ENCODE measurements at places on chromosomes 6 and 20. TPM values are rescaled to one million over a fixed set of nuclear protein-coding genes. Genes with fewer than 3 reads are reported as not detected.

ENPP5 gene
- total RNA-seq: 1.2 TPM

MUCL3 gene
- total RNA-seq: not detected

CFAP61 gene
- total RNA-seq: not detected

BCAS1 gene
- 0.32 TPM for total RNA-seq

CGA gene
- total RNA-seq: not detected

HLA-A gene
- total RNA-seq: 2,115 TPM

PARD6B gene
- total RNA-seq: 12.7 TPM

CST2 gene
- not detected for total RNA-seq

IL17A gene
- total RNA-seq: not detected

TFAP2C gene
- total RNA-seq: not detected

SASH1 gene
- total RNA-seq: 0.30 TPM

CTAGE9 gene
- not detected for total RNA-seq

DNA sequence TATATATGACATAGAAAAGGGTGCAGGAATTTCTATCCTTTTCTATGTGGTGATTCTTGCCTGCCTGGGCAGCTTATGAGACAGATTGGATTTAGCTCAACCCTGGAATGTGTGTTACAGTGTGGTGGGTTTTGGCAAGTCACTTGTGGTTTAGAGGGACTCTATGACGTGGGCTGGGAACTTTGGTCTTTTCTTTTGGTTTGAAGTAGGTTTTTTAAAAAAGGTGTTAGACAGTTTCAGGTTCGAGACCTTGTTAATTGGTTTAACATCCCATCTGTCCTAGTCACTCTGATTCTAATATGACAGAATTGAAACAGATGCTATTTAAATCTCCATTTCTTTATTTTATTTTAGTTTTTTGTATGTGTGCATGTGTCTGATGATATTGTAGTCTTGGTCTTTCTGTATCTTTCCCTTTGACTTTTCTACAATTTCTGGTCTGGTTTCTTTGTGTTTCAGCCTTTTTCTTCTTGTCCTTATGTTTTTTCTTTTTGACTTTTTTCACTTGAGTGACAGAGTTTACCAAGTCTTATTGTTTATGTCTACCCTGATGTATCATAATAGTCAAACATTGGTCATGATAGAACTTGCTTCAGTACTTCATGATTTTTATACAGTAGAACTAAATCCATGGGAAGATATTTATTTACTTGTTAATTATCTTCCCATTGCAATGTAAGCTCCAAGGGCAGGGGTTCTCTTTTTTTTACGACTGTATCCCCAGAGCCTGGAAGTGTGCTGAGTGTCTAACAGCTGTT lies 174.3 kb downstream of the CDKAL1 start:
- DNase-seq: peak; percentile 46
- no peak overlapping the region for H3K27ac ChIP-seq
- no peaks in the 10 kb centered on the region for H3K27me3 ChIP-seq
- H3K36me3 ChIP-seq: no peaks in the 10 kb centered on the region

GRCh38 chr6:151338651-151339200 lies 52.6 kb downstream of the ZBTB2 start:
- no peaks in the 10 kb centered on the region for H3K27me3 ChIP-seq
- DNase-seq: no peak
- no peaks in the 10 kb centered on the region for H3K4me1 ChIP-seq
- H3K4me3 ChIP-seq: no peak overlapping the region
- H3K36me3 ChIP-seq: no peaks in the 10 kb centered on the region

DNA sequence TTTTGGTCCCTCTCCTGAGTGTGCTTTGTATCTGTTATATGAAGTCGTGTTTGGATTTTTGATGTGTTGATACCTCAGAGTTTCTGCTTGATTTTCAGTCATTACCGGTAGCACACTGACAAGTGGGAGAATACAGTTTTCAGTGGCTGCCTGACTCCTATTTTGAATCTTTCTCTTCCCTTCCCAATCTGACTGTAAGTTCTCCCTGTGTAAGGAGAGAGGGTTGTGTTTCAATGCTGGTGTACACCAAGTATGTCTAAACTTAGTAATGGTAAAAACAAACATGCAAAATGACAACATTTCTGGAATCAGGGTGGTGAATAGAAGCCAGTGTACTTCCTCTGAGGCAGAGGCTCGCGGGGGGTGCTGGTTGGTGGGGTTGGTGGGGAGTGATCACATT lies 103.4 kb downstream of the HIVEP1 start:
- no peak overlapping the region for H3K4me3 ChIP-seq
- no peak for DNase-seq
- no peaks in the 10 kb centered on the region for H3K27me3 ChIP-seq
- no peak overlapping the region for H3K27ac ChIP-seq
- peaks cover 2% of the 10 kb centered on the region for H3K36me3 ChIP-seq

DNA sequence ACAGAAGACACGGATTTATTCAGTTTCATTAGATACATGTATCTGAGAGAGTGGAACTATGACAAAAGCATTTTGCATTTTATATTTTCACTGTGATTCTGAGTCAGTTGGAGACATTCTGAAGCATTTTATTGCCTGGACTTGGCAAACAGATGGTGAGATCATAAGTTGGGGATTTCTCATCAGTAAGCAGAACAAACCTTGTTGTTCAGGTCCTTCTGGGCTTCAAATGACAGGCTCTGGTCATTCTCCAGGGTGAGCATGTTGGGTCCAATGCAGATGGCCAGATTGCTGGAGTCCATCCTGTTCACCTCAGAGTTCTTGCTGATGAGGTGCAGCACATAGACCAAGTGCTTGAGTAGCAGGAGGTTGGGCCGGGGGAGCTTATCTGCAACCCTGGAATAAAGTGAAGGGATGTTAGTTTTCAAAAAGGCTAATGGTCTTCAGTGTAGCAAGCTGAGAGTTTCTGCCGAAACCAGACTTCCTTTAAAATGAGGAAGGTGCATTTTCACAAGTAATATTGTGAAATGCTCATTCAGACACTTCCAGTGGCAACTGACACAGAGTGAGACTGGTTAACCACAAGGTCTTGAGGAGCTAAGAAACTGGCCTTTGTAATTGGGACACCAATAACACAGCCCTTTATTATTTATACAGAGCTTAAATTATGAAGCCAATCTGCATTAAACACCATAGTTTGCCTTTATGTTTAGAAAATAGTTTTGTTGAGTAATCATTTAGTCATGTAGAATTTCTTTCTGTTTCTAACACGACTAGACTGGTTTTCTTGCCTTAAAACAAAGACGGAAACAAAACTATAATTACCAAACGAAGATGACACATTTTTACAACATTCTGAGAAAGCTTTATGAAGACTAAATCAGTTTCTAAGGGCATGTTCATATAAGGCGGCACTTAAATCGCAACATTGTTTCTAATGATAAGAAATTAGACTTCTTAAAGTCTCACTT lies 5.6 kb downstream of the TAGAP start:
- H3K4me1 ChIP-seq: peaks cover 75% of the 10 kb centered on the region
- peak overlapping the region; percentile 32 for H3K4me3 ChIP-seq
- peaks cover 77% of the 10 kb centered on the region for H3K36me3 ChIP-seq
- no peak for DNase-seq

DNA sequence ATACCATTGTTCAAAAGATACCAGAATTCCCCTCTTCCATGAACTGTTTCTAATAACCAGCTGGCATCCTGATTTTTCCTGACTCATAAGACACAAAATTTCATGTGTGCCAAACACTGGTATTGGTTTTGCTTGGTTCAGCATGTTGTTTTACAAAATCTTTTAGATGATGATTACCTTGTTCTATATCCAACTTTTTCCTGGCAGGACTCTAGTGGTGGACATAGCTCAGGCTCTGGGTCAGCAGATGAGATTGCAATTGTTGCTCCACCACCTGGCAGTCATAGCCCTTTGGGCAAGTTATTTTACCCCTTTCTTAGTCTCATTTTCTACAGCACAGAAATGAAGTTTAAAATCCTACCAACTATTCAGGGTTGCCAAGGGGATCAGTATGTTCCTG lies 6.2 kb downstream of the TRIM38 start:
- peaks cover 60% of the 10 kb centered on the region for H3K36me3 ChIP-seq
- DNase-seq: no peak
- no peak overlapping the region for H3K27ac ChIP-seq
- H3K4me3 ChIP-seq: no peak overlapping the region

- H3K27me3 ChIP-seq: no peaks in the 10 kb centered on the region
- no peak for DNase-seq
- no peak overlapping the region for H3K27ac ChIP-seq
- no peaks in the 10 kb centered on the region for H3K36me3 ChIP-seq
- H3K4me1 ChIP-seq: no peaks in the 10 kb centered on the region
These were observed 136.5 kb upstream of the OLIG3 start for GRCh38 chr6:137630666-137631065.

GRCh38 chr20:45867136-45867818 lies 9.9 kb downstream of the ZSWIM3 start:
- no peak overlapping the region for H3K4me3 ChIP-seq
- no peaks in the 10 kb centered on the region for H3K4me1 ChIP-seq
- no peak overlapping the region for H3K27ac ChIP-seq
- no peaks in the 10 kb centered on the region for H3K27me3 ChIP-seq
- DNase-seq: no peak
- no peaks in the 10 kb centered on the region for H3K36me3 ChIP-seq

- peaks cover 2% of the 10 kb centered on the region for H3K27me3 ChIP-seq
These were observed 32.3 kb upstream of the SLC22A23 start for GRCh38 chr6:3489027-3489757.

DNA sequence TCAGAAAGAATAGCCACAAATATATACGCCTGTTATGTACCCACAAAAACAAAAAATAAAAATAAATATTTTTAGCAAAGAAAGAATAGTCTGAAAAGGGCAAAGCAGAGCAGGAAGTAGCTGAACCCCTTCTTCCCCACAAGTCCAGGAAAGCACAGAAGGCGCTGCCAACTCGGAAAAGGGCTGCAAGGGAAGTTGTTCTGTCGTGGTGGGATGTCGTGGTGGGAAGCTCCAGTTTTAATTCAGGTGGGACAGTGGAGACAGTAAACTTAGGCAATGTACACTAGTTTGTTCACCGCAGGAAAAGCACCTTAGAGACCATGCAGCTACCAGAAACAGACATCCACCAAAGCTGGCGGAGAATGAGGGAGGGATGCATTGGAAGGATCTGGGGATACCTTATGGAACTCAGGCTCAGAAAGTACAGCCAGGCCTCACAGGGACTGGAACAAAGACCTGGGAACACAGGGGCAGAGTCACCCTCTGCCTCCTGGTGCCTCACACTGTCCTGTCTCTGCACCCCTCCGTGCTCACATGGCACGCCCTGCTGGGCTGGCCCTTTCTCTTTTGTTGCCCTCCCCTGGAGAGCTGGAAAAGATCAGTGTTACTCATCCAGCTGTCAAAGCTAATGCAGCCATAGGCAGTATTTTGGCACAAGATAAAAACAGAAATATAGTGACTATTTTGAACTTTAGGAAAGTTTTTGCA lies 3.3 kb upstream of the APMAP start:
- no peak overlapping the region for H3K4me3 ChIP-seq
- H3K36me3 ChIP-seq: no peaks in the 10 kb centered on the region
- H3K27ac ChIP-seq: no peak overlapping the region
- H3K27me3 ChIP-seq: no peaks in the 10 kb centered on the region
- no peak for DNase-seq

- DNase-seq: no peak
- H3K27me3 ChIP-seq: no peaks in the 10 kb centered on the region
- H3K4me1 ChIP-seq: peaks cover 30% of the 10 kb centered on the region
- peaks cover 1% of the 10 kb centered on the region for H3K36me3 ChIP-seq
These were observed 3.6 kb upstream of the PHF1 start for GRCh38 chr6:33407132-33407718.

DNA sequence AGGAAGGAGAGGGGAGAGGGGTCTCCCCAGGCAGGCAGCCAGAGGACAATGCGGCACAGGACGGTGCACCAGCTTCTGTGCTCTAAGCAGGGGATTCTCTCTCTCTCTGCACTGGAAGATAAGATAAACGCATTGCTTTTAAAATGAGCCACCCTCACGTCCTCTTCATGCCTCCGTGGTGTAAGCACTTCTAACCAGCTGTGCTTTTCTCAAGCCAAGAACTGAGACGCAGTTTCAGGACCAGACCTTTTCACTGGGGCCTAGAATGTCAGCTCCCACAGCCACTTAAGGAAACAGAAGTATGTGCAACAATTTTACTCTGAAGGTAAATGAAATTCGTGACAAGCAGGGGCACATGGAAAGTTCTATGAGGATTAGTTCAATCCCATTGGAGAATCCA lies 82.4 kb downstream of the PSMB1 start:
- DNase-seq: no peak
- no peaks in the 10 kb centered on the region for H3K4me1 ChIP-seq
- H3K36me3 ChIP-seq: no peaks in the 10 kb centered on the region
- no peaks in the 10 kb centered on the region for H3K27me3 ChIP-seq
- no peak overlapping the region for H3K4me3 ChIP-seq

- H3K4me3 ChIP-seq: no peak overlapping the region
- no peak for DNase-seq
- no peaks in the 10 kb centered on the region for H3K4me1 ChIP-seq
- peaks cover 5% of the 10 kb centered on the region for H3K27me3 ChIP-seq
- H3K27ac ChIP-seq: no peak overlapping the region
- H3K36me3 ChIP-seq: no peaks in the 10 kb centered on the region
These were observed 29.7 kb downstream of the MAP7 start for GRCh38 chr6:136520517-136520916.

GRCh38 chr6:157978021-157978783 lies 3.5 kb upstream of the SYNJ2 start:
- peaks cover 19% of the 10 kb centered on the region for H3K4me1 ChIP-seq
- H3K4me3 ChIP-seq: no peak overlapping the region
- no peaks in the 10 kb centered on the region for H3K36me3 ChIP-seq
- no peak for DNase-seq
- H3K27me3 ChIP-seq: no peaks in the 10 kb centered on the region

DNA sequence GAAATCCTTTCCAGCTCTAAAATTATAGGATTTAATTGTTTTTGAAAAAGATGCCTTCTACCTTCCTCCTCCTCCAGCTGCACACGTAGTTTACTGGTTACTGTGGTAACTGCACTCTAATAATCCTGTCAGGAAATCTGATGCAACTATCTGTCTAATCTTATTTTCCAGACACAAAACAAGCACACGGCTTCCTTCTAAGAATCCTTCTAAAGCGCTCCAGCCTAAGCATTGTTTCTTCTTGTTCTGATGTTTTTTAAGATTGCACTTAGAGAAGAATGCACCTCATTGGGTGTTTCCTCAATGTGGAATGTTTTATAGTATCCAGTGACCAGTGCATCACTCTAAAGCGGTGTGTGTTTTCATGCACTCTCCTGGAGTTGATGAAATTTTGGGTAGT lies 63.6 kb downstream of the CARMIL1 start:
- DNase-seq: no peak
- H3K27me3 ChIP-seq: no peaks in the 10 kb centered on the region
- no peak overlapping the region for H3K4me3 ChIP-seq
- H3K36me3 ChIP-seq: no peaks in the 10 kb centered on the region
- no peaks in the 10 kb centered on the region for H3K4me1 ChIP-seq

All from CD4-positive, alpha-beta memory T cell (primary cell).